ENCODE measurements at places on chromosomes 6 and 20. TPM values are rescaled to one million over a fixed set of nuclear protein-coding genes. Genes with fewer than 3 reads are reported as not detected.
A peak's percentile ranks its signal among the peaks of the same experiment; 100 is the strongest.

- no peak for DNase-seq
Measured at GRCh38 chr20:24382743-24383142, 86.7 kb upstream of the SYNDIG1 start.

- DNase-seq: peak; percentile 52
Measured at GRCh38 chr6:150267686-150268561, 100.9 kb upstream of the IYD start.

GRCh38 chr20:63884506-63885263 lies 10.2 kb upstream of the DNAJC5 start:
- DNase-seq: no peak

- peak; percentile 72 for DNase-seq
Measured at GRCh38 chr20:51930775-51931174, 128.5 kb upstream of the SALL4 start.

DNA sequence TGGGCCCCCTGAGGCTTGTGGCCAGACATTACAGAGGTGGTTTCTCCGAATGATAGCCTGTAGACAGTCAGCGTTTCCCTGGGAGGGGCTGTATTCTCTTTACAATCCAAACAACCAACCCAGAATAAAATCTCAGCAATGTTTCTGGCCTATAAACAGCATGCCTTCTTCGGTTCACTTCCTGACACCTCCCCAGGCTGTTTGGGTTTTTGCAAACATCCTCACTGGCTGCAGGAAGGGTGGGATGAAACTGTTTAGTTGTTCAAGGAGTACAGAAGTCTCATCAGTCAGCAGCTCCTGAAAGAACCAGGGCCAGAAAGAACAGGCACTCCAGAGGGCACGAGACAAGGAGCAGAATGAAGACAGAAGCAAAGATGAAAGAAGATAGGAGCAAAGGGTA lies 350.0 kb downstream of the QKI start:
- peak; percentile 22 for DNase-seq

- DNase-seq: no peak
Measured at GRCh38 chr6:35724471-35724870, 12.4 kb upstream of the ARMC12 start.

DNA sequence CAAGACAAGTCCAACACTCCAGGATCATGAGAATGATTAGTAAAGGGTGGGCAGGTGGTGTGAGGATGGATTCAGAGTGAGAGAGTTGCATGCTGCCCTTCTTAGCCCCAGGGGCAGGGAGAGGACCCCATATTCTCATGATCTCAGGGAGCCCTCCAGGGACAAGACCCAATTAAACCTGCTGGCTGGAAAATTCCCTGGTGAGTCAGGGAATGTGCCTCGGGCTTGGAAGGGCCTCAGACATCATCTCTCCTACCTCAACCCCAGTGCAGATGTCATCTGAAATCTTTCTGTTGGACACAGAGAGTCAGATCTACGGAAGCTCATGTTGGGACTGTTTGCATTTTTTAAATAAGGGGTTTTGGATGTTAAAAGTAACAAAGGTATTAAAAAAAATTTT lies 9.2 kb upstream of the SIRPD start:
- no peak for DNase-seq

- DNase-seq: peak; percentile 20
Measured at GRCh38 chr6:42137194-42137753, 5.1 kb downstream of the C6orf132 start.

DNA sequence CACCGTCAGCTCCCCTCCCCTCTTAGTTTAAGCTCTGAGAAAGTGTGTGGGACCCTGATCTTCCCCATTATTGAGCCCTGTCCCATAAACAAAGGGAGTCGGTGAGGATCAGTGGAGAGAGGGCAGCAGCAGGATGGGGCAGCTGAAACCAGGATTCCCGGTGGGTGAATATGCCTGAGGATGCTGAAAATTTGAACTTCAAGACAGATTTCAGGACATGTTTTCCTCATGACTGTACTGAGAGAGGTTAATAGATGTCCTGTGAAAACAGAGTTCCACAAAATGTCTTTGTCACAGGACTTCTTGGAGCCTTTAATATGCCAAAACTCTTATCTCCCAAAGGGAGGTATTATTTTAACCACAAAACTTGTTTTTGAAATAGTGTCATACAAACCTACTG lies 53.5 kb upstream of the SLC22A16 start:
- DNase-seq: peak; percentile 58

- no peak for DNase-seq
Measured at GRCh38 chr6:20028143-20028542, 184.1 kb downstream of the MBOAT1 start.

DNA sequence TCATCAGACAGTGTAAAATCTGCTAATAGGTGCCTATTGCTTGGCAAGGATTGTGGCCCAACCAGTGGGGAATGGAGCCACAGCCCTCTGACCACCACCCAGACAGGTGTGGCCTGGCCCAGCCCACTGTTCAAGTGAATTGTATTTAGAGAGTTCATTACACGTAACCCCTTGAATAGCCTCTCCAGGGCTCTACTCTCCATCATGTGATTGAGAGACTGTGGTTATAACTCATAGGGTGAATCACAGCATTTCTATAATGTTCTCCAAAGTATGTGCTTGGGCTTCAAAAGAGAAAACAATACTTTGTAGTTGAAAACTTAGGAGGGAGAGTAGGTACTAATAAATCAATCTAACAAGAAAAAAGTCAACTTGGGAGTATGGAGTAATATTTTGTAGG lies 38.4 kb downstream of the ALDH8A1 start:
- DNase-seq: peak; percentile 70

- no peak for DNase-seq
Measured at GRCh38 chr20:29878777-29879442, 1378.6 kb upstream of the DEFB115 start.

- peak; percentile 90 for DNase-seq
Measured at GRCh38 chr6:129031051-129031599, 148.2 kb downstream of the LAMA2 start.

- peak; percentile 11 for DNase-seq
Measured at GRCh38 chr6:39929733-39930461, 4.4 kb downstream of the MOCS1 start.

DNA sequence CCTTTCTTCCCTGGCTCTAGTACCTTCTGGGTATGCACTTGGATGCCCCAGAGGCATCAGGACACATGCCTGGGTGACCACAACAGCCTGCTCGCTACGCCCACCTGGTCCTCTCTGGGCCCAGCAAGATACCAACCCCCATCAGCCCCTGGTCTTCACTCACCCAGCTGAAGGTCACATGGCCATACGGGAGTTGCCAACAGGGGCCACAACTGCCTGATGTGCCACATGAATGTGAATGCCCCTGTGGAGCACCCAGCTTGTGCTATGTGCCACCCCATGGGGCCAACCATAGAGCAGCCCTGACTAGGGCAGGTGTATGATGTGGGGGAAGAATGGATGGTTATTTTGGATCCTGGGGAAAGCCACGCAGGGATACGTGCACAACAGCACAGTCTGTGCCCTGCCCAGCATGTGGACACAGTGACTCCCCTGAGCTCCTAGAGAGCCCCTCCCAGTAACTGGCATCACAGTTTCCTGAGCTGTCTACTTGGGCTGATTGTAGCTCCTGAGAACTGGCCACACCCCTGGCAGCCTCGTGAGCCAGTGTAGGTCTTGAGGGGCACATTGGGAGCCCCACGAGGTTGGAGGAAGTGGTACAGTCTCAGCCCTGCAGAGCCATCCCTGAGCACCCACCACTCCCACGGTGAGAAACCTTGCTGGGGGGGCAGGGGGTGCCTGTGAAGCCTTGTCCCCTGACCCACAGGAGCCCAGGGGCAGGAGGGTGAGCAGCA lies 10.5 kb upstream of the PCMTD2 start:
- DNase-seq: no peak

DNA sequence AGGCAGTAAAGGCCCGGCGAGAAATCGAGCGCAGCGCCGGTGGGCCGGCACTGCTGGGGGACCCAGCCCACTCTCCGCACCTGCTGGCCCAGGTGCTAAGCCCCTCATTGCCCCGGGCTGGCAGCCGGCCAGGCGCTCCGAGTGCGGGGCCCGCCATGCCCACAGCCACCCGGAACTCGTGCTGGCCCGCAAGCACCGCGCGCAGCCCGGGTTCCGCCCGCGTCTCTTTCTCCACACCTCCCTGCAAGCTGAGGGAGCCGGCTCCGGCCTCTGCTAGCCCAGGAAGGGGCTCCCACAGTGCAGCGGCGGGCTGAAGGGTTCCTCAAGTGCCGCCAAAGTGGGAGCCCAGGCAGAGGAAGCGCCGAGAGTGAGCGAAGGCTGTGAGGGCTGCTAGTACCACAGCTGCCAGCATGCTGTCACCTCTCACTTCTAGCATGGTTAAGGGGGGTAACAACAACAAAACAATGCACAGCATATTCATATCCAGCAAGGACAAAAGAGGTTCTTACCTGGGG lies 11.3 kb upstream of the GMPR start:
- DNase-seq: no peak

- DNase-seq: no peak
Measured at GRCh38 chr20:49893242-49894072, 21.9 kb downstream of the SPATA2 start.

DNA sequence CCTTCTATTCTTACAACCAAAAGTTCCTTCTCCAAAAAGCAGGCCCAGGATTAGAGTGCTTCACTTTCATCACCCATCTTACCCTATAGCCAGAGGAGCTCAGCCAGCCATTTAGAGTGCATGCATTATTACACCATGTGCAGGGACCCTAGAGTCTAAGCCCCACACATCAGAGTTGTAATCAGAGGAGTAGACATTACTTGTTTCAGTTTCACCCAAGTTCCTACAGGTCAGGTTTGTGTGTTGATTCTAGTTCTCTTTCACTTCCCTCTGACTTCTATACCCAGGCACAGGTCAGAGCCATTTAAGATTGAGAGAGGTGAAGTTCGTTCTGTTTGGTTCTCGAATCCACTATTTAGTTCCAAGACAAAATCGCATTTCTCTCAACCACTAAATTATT lies 16.3 kb upstream of the ARFGEF3 start:
- no peak for DNase-seq

DNA sequence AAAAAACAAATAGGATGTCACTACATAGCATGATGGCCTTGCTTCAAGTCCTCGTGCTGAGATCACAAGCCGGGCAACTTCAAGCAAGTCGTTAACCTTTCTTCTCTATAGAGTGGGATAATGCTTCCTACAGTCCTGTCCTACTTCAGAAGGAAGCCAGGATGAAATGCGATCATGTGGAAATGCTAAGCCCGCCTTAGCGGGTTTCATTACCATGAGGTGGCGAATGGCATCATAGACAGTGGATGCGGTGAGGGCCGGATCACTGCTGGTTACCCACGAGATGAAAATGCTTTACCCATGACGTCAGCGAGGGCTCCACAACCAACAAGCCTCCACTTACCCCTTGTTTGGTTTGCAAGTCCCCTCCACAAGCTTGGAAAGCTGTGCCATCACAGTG lies 206.4 kb downstream of the TBXT start:
- DNase-seq: no peak

DNA sequence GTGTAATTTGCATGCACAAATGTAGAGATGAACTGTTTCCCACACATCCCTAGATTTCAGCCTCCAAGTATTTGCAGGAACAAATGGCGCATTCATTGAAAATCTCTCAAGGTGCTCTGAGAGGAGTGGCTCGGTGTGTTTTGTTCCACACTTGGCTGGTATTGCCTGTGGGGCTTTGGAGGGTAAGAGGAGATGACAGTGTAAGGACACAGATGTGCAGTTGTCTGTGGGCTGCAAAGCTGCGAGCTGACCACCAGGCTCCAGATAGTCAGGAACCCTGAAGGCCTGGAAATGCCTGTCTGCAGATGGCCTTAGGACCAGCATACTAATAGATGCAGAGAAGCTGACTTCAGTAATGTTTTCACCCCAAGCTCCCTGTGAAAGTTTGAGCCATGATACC lies 57.7 kb upstream of the PBOV1 start:
- no peak for DNase-seq

DNA sequence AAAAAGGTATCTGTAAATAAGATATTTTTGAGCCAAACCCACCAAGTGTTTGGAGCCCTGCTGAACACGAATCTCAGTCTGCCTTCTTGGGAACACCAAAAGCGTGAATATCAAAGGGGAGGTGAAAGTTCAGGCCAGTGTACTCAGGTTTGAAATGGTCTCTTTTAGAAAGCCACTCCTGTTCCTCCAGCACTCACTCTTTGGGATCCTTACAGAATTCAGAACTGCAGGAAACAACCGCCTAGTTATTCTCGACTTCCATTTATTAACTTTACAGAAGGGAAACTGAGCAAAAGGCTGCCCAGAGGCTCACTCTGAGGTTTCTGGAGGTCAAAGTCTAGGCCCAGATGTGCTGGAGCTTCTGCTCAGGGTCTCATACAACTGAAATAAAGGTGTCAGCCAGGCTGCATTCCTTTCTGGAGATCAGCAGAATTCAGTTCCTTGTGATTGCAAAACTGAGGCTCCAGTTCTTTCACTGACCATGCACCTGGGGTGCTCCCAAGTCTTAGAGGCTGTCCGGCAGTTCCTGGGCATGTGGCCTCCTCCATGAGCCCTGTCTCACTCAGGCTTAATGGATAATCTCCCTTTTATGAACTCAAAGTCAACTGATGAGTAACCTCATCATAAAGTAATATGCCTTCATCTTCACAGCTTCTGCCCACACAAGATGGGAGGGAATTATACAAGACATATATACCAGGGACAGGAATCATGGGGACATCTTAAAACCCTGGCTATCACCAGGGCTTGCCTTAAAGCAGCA lies 65.5 kb upstream of the TNFAIP3 start:
- no peak for DNase-seq

DNA sequence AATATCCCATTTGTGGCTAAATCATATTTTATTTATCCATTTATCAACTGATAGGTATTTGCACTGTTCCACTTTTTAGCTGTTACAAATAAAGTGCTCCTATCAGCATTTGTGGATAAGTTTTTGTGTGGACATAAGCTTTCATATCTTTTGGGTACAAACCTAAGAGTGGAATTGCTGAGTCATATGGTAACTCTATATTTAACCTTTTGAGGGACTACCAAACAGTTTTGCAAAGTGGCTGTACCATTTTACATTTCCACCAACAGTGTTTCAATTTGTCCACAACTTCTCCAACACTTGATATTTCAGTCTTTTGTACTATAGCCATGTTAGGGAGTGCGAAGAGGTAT lies 23.6 kb upstream of the ECHDC1 start:
- peak; percentile 5 for DNase-seq

DNA sequence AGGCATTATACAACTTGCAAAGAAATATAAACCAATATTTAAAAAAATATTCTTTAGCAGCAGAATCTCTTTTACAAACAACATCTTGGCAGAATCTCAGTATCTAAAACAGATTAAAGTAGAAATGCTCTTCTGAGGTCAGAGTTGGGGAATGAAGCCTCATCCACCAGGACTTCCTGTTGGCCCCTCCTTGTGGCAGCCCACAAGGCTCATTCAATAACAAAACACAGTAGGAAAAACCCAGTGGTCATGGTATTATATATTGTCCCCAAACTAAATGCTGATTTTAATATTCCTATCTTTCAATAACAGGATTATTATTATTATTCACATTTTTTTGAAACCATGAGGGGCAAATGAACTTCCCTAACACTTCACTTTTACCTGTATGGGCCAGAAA lies 368.6 kb downstream of the BTBD9 start:
- DNase-seq: no peak

GRCh38 chr20:59082981-59083380 lies 40.4 kb upstream of the PRELID3B start:
- no peak for DNase-seq

The CDS2 gene
- 22.1 TPM for total RNA-seq

The IGF2R gene
- total RNA-seq: 233 TPM

The IRF4 gene
- total RNA-seq: under 0.01 TPM

The KHDC1 gene
- 5.1 TPM for total RNA-seq

The TAB2 gene
- total RNA-seq: 27.2 TPM

The PACSIN1 gene
- not detected for total RNA-seq

The GRM1 gene
- 0.17 TPM for total RNA-seq

The ENPP5 gene
- total RNA-seq: 2.5 TPM

The LSM14B gene
- 46.7 TPM for total RNA-seq

The PDYN gene
- not detected for total RNA-seq

The GPRC6A gene
- total RNA-seq: not detected

The HS3ST5 gene
- total RNA-seq: not detected

The AHCY gene
- total RNA-seq: 68.4 TPM

Data from fibroblast of lung (primary cell).